ENCODE measurements at places on chromosomes 16 and 17.

DNA sequence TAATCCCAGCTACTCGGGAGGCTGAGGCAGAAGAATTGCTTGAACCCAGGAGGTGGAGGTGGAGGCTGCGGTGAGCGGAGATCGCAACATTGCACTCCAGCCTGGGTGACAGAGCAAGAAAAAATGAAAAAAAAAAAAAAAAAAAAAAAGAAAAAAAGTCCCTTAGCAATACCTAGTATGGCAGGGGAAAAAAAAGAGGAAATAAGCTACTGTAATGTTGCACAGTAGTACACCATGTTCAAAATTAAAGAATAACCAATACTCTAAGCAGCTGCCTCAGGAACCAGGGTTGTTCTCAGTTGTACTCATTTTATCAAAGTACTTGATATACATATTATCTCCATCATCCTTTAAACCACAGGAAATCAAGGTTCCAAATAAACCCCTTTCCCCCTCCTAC lies 17.3 kb upstream of the TXNDC11 start:
- DNase-seq: no peak

GRCh38 chr17:2302778-2303203 lies 794 bp downstream of the SMG6 start:
- no peak for DNase-seq

GRCh38 chr17:59329176-59330052 lies 2.0 kb upstream of the YPEL2 start:
- peak; percentile 38 for DNase-seq

- DNase-seq: no peak
Measured at GRCh38 chr16:85164838-85165516, 52.7 kb upstream of the CIBAR2 start.

- DNase-seq: no peak
Measured at GRCh38 chr17:80212962-80213642, 7.0 kb downstream of the SGSH start.

GRCh38 chr17:50647187-50647586 lies 12.5 kb downstream of the ABCC3 start:
- no peak for DNase-seq

DNA sequence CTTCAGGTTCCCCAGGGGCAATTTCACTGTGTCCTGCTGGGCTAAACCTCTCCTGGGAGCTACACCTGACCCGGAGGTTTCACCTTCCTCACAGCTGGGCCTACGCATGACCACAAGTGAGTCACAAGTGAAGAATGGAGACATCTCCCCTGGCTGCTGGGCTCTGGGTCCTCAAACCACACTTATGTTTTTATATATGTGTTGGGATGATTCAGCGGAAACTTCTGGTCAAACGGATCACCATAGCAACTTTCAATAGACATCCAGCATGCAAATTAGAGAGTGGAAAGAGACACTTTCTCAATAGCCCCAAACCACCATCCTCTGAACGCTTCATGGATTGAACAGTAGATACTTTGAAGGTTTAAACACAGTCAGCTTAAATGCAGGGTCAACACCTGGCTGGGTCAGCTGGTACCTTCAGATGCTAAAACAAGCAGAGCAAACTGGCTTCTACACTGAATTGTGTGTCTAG lies 28.0 kb upstream of the MAF start:
- DNase-seq: no peak

DNA sequence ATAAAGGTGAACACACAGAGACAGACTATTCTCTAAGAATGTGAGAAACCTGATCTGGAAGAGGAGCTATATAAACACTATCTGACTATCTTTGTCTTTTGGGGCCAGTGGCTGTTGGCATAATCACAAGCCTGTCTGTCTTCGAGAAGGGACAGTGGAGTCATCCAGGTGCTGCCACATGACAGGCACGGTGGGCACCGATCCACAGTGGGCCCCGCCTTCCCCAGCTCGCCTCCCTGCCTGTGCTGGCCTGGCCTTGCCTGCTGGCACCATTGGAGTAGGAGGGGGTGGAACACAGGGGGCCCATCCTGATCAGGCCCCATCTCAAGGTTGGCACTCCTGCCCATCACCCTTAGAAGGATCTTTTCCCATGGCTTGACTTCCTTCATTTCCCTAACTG lies 112.8 kb downstream of the CCDC182 start:
- DNase-seq: no peak

DNA sequence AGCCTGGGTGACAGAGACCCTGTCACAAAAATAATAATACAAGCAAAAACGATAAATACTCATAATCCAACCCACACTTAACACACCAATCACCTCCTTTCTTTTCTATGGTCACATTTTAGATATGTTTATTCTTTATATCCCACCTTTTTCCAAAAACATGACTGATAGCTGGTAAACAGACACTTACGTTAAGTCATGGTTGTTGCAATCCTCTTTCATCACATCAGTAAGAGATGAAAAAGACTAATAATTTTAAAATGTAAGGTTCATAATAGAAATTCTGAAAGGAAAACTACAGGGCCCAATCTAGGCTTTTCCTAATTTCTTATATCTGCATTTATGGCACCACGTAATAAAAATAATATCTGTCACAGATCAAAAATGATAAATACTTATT lies 10.2 kb downstream of the SMURF2 start:
- no peak for DNase-seq

- DNase-seq: no peak
Measured at GRCh38 chr16:77531752-77532151, 96.9 kb upstream of the ADAMTS18 start.

DNA sequence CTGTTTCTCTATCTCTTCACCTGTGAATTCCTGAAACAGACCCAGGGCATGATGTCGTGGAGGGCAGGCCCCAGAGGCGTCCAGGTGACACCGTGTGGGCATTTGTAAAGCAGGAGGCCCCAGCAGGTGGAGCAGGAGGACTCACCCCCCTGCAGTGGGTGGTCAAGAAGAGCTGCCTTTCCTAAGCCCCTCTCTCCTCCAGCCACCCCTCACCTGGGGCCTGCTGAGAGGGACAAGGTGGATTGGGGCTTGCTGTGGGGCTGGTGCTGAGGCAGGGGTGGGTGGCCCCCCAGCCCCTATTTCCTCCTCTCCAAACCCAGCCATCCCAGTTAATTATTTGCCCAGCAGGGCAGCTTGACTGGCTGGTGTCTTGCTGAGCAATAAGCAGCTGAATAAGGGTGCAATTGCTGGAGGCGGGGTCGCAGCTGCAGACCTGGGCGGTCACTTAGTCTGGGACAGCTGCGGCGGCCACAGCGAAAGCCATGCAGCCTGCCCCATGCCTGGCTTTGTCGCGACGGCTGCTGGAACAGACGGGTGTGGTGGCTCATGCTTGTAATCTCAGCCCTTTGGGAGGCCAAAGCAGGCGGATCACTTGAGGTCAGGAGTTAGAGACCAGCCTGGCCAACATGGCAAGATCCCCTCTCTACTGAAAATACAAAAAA lies 56.4 kb downstream of the JPH3 start:
- no peak for DNase-seq

DNA sequence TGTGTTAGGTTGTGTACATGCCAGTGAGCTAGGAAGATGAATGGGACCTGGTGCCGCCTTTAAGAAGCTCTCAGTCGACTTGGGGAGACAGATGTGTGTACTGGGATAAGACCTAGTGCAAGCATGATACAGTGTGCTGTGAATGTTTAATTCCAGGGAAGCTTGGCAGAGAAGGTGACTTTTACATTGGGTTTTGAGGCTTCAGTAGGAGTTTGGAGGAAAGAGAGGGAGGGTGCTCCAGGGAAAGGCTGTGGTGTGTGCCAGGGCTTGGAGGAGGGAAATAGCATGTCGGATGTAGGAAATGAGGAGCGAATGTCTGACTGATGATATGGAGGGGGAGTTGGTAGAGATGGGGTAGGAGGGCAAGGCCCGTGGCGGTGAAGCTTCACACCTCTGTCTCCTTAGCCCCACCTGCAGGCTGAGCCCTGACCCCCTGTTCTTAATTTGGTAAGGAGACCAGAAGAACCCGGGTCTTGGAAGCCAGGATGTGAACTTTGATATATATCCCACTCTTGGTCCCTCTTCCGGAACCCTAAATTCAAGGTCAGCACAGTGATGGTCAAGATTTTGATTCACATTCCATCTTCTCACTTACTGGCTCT lies 76.6 kb downstream of the PLCG2 start:
- no peak for DNase-seq

GRCh38 chr17:17028878-17029535 lies 13.2 kb upstream of the MPRIP start:
- DNase-seq: no peak

DNA sequence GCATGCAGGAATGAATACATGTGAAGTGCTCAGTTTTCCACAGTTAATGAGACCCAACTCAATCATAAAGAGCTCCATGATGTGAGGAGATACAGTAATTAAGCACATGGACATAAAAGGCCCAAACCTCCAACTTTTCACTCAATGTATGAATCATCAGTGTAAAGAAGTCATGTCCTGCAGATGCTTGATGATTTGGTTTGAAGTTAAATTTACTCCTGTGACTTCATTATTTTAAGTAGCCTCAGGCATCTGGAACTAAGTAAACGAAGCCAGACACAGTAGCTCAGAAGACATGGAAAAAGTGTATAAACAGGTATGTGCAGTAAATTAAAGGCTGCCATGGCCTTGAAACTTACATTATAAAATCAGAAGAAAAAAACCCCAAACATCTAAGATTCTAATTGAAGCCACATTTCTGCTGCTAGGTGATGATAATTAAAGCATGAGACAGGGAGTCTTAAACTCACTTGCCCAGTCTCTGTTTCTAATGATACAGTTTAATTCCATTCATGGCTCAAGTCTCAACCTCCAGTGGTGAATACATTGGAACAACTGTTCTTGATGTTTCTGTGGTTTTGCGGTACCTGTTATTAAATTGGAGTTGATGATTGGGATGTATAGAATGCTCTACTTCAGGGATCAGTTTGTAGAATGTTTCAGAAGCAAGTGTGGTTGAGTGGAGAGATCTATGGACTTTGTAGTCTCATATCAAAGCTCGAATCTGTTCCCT lies 28.9 kb upstream of the CCL2 start:
- DNase-seq: no peak

DNA sequence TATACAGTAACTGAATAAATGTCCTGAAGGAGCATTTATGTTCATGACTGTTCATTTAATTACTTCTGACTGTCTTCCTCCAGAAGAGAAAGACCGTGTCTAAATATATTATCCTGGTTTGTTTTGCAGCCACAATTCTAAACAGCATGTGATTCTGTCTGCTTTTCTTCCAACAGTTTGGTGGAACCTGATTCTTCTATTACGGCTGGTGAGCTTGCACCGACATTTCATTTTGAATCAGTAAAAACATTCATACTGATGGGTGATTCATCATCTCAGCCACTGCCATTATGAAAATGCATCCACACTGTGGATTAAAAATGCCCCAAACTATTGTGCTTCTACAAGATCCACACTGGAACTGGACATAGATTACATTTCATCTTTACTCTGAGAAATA lies 16.9 kb downstream of the KNOP1 start:
- DNase-seq: no peak

GRCh38 chr17:80270836-80271235 lies 10.2 kb downstream of the RNF213 start:
- no peak for DNase-seq

GRCh38 chr17:28763804-28764266 lies 20.0 kb downstream of the TRAF4 start:
- DNase-seq: no peak

DNA sequence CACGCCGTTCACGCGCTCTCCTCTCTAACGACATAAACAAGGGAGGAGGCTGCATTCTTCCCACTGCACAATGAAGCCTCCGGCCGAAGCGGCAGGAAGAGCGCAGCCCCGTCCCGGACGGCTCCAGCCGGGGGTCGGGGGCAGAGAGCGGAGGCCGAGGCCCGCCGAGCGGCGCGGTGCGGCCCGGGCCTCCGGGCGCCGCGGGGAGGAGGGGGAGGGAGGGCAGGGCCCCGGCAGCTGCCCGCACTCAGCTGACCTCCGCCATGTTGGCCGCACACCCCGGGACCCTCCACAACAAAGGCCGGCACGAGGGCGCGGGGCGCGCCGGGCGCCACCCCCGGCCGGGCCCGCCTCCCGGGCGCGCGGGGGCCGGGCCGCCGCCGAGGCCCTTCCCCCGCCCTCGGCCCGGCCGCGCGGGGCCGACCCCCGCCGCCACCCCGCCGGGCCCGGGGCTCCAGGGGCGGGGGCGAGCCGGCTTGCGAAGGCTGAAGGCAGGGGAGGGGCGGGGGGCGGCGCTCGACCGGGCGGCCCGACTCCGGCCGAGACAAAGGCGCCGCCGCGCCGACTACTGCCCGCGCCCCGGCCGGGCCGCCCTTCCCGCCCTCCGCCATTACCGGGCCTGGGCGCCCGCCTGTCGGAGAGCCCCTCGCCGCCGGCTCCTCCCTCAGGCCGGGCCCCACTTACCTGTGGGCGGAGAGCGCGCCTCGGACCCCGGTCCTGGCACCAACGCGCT lies 527 bp downstream of the SIAH1 start:
- no peak for DNase-seq

- no peak for DNase-seq
Measured at GRCh38 chr16:88459366-88460073, 6.4 kb downstream of the ZFPM1 start.

DNA sequence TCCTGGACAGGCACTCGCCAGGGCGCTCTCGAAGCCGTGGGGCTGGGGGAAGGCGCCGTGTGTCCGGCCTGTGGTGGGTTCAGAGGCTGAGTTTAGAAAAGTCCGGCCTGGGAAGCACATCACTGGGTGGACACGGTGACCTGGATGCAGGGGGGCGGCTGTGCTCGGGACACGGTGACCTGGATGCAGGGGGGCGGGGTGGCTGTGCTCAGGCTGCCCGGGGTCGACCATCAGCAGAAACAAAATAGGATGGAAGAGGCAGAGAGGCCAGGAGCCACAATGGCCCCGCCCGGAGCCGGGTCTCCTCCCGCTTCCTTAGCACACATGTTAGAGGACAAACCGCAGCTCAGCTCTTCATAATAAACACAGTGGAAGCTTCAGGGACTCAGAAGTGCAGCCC lies 43.2 kb upstream of the GNG13 start:
- no peak for DNase-seq

- DNase-seq: no peak
Measured at GRCh38 chr17:35865412-35866340, 3.0 kb downstream of the HEATR9 start.

- DNase-seq: peak; percentile 63
Measured at GRCh38 chr17:49513044-49513395, 17.9 kb downstream of the NGFR start.

- no peak for DNase-seq
Measured at GRCh38 chr17:48745381-48746275, 17.1 kb upstream of the HOXB13 start.

GRCh38 chr17:45994987-45995386 lies 4.1 kb upstream of the STH start:
- no peak for DNase-seq

All from CMK (cell line).